ENCODE measurements at places on chromosomes 7 and 10.

DNA sequence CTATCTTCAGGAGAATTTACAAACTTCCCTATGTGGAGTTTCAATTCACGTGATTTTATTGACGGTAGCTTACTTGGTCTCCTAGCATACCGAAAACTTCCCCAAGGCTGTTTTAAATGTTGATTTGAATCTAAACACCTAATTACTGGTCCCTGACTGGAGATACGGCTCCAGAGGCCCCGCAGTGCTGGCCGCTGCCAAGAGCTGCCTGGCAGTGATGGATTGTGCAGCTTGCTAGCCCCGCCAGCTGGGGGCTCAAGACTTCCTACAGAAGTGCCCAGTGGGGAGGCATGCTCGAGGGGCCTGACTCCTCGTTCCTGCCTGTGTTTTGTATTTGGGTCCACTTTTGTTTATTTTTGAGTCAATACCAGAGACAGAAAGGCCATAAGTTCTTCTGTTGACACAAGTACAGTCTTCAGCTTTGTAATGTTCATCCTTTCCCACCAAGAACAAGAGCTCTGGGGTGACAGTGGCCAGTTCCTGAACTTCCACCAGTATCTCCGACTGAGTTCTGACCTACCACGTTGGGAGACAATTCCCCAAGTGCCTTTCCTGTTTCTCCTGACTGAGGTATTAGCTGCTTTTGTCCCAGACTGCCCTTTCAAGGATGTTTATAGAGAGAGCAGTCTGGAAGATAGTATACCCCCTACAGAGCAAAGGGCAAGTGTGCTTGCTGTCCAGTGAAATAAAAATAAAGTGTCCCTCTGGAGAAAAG lies 80.7 kb upstream of the CXCL12 start:
- no peak for DNase-seq

DNA sequence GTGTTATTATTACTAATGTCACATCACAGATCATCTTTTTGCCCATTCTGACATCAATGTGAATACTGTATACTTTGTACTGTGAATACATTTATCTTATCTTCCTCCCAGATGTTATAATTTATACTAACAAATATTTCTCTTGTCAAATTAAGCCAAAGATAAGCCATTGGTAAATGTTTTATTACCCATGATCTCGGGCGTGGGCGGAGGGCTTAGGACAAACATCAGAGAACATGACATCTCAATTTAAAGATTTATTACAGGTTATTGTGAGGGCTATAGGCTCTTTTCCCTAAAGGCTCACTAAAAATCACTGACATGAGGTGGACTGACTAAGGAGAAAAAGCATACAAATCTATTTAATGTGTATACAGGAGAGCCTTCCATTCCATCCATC lies 58.2 kb upstream of the DGKB start:
- DNase-seq = no peak

DNA sequence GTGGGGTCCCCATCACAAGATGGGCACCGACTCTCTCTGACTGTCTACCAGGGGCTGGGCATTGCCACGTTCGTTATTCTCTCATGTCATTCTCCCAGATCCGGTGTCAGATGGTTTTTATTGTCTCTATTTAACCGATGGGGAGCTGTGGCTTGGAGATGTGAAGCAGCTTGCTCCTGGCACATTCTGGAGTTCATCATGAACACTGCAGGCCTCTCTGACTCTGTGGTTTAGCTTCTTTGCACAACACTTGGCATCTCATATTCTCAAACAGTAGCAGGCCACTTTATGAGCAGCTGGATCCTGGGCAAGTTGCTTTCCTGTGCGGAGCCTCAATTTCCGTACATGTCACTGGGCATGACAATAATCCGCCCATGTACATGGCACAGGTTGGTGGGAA lies 119.9 kb downstream of the LRRC18 start:
- no peak for DNase-seq

DNA sequence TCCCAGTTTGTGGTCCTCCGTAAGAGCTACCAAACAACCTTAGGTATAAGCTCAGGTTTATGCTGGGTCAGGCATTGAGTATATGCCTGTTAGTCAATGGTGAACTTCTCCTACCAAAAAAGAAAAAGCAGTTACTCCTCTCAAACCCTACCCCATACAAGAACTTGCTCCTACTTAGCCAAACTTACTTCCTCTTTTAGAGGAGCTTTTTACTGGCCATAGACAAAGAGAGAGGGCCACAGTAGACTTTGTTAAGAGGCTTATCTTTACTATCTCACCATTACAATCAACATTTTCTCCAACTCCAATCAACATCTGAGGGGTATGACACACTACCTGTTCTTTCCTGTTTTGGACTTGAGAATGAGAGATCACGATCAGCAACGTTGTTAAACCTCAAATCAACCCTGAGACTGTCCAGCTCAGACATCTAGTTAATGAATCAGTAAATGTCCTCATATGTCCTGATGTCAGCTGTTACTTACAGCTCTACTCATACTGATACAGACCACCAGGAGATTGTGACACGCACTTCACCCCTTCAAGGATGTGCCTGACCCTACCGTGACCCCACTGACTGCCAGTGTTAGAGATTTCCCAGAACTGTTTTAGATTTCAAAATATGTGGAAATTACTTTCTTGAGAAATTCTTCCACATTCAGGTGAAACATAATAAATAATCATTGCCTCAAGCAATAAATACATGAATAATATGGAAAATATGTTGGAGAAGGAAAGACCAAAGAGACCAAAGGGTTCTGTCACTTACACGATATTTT lies 18.4 kb upstream of the CCDC71L start:
- DNase-seq = no peak

DNA sequence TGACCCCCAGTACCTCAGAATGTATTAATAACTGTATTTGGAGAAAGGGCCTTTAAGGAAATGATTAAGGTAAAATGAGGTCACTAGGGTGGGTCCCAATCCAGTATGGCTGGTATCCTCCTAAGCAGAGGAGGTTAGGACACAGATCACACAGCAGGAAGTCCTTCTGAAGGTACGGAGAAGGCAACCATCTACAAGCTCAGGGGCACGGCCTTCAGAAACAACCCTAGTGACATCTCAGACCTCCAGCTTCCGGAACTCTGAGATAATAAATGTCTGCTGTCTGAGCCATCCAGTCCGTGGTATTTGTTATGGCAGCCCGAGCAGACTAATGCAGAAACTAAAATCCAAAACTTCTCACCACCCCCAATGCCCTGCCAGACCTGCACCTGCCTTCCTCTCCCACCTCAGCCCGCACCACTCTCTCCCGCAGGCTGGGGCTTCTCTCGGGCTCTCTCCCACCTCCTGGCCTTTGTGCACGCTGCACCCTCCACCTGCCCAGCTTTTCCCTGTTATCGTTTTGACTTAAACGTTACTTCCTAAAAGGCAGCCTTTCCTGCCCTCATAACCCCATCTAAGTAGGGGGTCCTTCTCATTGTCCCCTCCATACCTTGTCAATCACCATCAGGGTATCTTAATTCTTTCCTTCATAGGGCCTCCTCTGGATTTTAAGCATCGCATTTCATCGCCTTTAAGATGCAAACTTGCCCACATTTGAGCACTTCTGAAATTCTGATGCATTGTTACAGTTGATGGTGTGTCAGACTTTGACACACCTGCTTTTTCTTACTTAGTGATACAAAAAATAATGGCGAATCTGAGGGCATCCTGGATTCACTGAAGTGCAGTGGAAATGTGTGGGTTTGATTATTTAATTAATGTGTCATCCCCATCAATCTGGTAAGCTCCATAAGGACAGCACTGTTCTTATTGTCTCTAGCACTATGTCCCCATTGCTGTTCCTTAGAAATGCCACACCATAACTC lies 32.2 kb upstream of the AQP1 start:
- DNase-seq = no peak

GRCh38 chr10:44424957-44425356 lies 40.1 kb upstream of the CXCL12 start:
- DNase-seq = no peak

DNA sequence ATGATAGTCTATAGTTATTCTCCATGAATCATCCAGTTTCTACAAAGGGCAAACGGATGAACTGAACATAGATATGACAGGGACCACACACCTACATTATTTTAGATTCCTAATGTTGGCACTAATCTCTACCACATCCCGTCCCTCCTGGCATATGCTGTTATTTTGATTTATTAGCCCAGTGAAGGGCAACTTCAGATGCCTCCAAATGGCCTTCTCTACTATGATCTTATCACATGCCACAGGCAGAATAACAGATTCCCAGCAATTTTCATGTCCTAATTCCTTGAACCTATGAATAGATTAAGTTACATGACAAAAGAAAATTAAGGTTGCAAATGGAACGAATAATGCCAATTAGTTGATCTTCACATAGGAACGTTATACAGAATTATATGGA lies 474.7 kb downstream of the ANKRD7 start:
- no peak for DNase-seq

DNA sequence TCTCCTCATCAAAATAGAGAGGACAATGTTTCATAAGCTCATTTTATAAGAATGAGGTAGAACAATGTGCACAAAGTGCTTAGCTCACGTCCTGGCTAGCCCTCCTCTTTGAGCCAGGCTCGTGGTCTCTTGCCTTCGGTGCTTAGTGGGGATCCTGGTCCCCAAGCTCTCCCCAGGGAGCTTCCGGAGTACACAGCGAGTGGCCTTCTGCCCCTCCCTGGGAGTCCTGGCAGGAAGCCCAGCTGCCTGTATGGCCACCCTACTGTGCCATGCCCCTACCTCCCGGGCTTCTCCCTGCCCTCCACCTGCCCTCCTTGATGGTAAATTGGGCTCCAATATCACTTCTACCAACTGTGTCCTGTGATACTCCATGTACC lies 868 bp downstream of the MYO1G start:
- DNase-seq = no peak

Measured in GM18507 (cell line).